Naive thymus-derived CD8-positive, alpha-beta T cell (primary cell): ENCODE measurements at places on chromosomes 3 and 15. TPM values are rescaled to one million over a fixed set of nuclear protein-coding genes. Genes with fewer than 3 reads are reported as not detected.

DNA sequence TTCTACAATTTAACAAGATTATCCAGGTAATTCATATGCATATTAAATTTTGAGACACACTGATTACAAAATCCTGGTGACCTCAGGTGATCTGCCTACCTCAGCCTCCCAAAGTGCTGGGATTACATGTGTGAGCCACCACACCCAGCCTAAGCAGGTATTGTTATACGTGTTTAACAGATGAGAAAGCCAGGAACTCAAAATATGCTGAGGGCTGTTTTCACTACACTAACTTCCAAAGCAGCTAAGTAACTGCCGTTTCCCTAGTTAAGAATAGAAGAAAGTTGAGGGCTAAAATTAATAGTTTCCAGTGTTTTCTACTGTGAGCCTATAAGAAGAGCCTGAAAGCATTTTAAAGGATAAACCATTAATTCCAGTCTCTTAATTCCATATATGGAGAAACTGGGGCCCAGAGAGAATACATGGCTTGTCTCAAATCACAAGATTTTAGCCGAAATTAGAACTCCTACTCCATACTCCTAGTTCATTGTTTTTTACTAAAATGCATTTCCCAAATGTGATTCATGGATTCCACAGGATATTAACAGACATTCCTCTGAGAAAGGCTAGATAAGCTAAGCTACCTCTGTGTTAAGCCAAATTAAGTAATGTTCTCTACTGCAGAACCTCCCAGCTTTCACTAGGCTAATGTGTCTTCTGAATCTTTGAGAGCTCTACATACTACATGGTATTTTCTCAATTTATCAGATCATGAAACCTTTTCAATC is 17.0 kb upstream of the AVEN start:
- no peak for DNase-seq

DNA sequence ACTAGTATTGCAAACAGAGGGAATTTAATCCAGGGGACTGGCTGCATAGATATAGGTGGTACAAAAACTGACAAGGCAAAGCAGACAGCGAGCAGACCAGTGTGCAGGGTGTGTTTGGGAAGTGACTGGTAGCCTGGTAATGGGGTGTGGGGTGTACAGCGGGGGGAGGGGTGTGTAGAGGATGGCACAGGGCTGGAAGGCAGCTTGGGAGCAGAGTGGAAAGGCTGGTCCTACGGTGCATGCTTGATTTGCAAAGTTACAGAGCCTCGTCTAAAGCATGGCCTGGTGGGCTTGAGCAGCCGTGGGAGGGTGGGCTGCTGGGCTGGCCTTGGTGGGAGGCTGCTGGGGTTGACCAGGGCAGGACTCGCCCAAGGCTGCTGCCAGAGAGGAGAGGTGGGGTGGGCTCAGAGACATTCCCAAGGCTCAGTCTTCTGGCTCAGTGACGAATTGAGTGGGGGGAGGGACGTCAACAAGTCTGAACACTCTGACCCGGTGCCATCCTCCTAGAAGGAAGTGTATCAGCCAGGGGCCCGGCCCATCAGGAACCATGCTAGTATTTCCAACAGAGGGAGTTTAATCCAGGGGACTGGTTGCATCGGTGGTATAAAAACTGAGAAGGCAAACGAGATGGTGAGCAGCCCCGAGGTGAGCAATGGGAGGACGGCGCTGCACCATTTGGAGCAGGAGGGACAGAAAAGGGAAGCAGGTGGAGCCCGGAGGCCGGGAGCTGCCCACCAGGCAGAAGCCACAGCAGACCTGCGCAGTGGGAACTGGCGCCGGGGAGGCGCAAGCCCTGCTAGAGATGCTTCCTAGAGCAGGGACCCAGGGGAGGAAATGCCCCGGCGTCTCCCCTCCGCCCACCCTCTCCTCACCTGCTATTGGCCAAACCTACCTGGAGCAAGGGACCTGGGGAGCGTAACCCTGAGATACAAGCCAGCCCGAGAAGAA is 29.2 kb downstream of the CPN2 start:
- DNase-seq, result no peak

DNA sequence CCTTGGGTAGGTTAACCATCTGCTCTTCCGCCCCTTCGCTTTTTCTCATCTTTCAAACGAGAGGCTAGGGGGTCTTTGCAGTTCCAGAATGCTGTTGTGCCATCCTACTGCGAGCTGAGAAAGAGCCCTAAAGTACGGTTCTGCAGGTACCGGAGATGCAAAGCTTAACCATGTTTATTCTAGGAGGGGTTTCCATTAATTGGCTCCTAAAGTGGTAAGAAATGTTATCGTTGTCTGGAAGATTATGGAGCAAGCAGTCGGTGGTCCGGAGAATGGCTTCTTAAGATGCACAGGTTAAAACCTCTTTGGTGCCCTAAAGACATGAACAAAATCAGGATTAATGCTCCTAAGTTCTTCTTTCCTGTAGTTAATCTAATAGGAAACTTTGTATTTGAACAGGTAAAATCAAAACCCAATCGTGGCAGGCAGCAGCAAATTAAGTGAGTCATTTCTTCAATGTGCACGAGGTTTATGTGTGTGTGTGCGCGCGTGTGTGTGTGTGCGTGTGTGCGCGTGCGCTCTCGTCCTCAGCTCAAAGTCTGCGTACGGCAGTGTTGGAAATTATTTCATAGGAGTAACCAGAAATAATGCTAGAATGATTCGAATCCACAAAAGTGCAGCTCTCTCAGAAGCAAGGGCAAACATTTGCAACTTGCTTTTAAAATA is 772 bp downstream of the FAM81A start:
- no peak for DNase-seq

DNA sequence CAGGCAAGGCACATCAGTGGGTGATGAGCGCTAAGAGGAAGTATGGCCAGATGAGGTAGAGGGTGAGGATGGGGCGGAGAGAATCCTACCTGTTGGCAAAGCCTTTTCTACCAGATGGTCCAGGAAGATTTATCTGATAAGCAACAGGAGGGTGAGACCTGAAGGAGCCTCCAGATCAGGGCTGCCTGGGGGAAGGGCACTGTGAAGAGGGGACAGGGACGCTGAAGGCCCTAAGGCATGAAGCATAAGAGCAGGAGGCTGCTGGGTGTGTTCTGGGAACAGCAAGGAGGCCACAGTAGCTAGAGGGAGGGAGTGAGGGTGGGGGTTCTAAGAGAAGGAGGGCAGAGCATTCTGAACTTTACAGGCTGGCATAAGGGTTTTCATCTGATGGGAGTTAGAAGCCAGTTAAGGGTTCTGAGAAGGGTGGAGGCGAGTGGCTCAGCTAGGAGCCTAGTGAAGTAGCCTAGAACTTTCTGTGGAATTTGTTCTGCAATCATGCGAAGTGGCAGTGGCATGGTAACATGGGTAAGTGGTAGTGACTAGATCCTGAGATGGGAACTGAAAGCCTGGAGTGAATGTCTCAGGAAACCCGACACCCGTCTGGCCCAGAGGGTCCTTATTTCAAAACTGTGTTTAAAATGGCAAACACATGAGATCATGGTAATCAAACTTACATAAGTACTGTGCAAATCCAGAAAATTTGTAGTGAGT is 29.9 kb downstream of the CGNL1 start:
- no peak for DNase-seq

GRCh38 chr3:117278424-117279190 is 569.0 kb downstream of the TUSC7 start:
- no peak for DNase-seq

DNA sequence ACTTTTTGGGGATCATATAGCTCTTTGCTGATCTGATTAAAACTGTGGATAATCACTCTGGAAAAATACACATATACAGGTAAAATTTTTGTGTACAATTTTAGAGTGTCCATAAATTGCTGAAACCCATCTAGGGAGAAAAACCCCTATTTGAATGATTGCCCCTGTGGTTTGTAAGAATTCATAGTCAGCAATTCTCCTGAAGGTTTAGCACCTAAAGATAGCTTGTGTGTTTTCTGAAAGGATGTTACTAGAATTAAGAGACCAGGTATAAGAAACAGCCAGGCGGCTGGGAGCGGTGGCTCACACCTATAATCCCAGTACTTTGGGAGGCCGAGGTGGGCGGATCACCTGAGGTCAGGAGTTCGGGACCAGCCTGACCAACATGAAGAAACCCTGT is 106.8 kb upstream of the RAP2B start:
- DNase-seq, result no peak

- no peak for DNase-seq
Observed at GRCh38 chr3:179247289-179248015, 3.5 kb downstream of the KCNMB3 start.

GRCh38 chr15:100571592-100572167 is 30.3 kb downstream of the LINS1 start:
- no peak for DNase-seq

GRCh38 chr3:39870706-39871105 is 61.3 kb downstream of the MYRIP start:
- DNase-seq, result no peak

DNA sequence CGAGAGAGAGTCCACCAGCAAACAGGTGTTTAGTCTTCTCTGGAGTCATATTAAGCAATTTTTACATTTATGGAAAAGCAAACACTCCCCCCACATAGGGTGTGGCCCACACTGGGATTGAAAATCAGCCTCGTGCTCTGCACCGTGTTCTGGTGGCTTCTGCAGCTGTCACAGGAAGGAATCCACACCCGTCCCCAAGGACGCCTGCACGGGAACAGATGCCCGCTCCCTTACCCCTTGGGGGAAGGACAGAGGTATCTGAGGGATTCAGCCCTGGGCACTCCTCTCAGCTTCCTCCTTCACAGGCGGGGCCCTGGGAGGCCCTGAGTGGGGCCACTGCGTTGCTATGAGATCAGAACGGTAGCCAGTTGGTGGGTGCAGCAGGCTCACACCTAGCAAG is 27.8 kb downstream of the LIPC start:
- DNase-seq, result no peak

DNA sequence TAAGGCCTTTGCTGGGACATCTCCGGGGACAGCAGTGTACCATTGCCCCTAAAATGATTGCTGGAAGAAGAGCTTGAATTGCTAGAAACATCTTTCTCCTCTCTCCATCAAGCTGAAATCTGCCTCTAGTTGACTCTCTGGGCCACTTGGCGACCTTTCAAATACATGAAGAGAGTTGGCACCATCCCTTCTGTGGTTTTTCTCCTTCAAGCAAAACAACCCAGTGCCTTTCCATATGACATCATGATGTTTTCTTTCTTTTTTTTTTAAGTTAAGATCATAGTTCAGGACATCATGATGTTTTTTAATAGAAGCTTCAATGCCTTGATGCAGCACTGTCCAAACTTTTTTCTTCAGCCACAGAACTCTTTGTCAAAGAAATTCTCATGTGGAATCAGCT is 144.0 kb upstream of the PTPRG start:
- no peak for DNase-seq

DNA sequence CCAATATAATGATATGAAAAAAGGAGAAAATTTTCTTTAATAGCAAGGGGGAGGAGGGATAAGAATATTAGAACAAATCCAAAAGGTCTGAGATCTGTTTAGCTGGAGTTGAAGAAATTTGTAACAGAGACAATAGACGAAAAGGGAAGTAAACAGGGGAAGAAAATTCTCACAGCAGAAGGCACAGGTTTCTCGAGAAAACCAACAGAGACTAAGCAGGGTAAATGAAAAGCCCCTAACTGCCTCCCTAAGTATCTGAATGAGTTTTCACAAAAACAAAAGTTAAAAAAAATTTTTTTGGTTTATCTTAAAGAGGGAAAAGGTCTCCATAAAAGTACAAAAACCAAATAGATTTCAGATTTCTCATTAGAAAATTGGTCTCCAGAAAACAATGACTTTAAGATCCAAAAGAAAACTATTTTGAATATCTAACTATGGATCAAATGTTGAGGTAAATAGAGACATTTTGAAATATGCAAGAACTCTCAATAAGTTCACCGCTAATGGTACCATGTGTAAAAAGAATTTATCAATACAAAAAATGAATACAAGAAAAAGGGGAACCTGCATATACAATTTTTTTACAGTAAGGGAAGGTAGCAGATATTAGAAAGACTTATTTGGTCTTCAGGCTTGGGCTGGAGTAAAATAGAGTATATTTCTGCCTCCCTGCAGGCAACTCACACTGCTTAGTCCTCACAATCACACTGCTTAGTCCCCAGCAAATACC is 23.9 kb upstream of the NEK10 start:
- DNase-seq, result no peak

DNA sequence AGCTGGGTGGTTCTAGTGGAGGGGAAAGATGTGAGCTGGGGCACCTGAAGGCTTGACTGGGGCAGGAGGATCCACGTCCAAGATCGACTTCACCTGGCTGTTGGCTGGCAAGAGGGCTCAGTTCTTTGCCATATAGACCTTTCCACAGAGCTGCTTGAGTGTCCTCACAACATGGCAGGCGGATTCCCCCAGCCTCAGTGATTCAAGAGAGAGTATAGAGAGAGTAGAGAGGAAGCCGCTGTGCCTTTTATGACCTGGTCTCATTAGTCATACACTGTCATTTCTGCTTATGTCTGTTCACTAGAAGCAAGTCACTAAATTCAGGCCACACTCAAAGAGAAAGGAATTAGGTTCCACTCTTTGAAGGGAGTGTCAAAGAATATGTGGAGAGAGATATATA is 101.6 kb downstream of the APBA2 start:
- no peak for DNase-seq

GRCh38 chr3:173583496-173583895 is 186.0 kb downstream of the NLGN1 start:
- DNase-seq, result no peak

DNA sequence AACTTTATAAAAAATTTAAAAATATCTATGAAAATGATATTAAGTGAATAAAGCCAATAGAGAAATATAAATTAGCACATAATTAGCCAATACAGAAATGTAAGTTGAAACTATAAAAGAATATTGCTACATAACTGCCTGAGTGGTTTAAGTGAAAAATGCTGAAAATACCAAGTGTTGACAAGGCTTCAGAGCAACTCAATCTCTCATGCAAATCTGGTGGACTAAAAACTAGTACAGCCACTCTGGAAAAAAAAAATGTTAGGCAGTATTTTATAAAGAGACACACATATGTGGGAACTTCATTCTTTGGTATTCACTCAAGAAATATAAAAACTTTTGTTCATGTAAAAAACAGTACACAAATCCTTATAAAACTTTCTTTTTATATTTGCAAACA is 833.7 kb upstream of the ROBO1 start:
- DNase-seq, result no peak

DNA sequence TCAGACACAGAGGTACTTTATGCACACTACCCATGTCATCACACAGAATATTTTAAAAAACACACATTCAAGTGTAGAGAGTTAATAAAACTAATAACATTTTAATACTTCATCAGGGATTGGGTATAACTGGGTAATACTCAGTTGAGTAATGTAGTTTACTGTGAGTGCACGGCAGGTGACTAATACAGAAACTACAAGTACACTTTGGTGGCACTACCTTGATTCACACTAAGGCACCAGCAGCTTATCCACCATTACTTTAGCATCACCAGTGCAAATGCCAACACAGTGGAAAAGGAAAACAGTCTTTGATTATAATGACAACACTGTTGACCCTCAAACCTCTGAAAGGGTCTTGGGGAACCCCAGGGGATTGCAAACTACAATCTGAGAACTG is 33.6 kb downstream of the ZNF280D start:
- no peak for DNase-seq

- no peak for DNase-seq
Observed at GRCh38 chr15:45251888-45252287, at the start of gene SLC28A2. SLC28A2 (plus strand) TSS chr15:45252234; CDS start chr15:45253216, 982 bp downstream.

GRCh38 chr3:24854748-24855147 is 360.1 kb upstream of the THRB start:
- no peak for DNase-seq

Gene ARL14
- not detected for total RNA-seq

Gene RGMA
- total RNA-seq, result not detected

Gene NME9
- total RNA-seq, result 0.86 TPM

Gene CPB1
- total RNA-seq, result not detected

Gene FETUB
- not detected for total RNA-seq

Gene MYO5A
- 21.4 TPM for total RNA-seq
